ENCODE measurements at places on chromosomes 16 and 17.

DNA sequence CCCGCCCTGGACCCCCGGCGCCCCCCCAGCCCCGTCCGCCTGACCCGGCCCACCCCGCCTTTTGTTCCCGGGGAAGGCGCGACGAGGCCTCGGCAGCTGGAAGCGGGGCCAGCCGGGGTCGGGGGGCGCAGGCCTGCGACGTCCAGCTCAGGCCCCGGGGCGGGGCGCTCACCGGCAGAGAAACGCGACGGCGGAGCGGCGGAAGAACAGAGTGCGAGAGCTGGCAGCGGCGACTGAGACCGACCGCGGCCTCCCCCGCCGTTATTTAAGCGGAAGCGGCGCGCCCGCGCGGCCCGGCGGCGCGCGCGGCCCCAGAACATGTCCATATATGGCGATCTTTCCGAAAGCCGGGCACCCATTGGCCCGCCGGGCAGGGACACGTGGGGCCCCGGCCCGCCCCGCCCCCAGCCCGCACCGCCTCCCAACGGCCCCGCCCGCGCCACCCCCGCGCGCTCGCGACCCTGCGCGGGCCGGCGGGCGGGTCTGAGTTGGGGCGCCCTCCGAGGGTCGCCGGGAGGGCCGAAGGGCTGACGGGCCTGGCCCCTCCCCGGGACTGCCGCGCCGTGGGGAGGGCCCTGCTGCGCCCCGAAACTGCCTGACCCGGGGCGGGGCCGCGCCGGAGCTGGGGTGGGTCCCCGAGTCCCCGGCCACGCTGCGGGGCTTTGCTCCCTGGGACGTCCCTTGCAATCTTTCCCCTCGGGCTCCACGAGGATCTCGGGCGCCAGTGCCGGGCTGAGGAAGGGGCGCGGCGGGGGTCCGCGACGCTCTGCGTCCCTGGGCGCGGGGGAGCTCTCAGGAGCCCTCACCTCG is at the start of gene ACTG1:
ACTG1 (minus strand) TSS at position 238 of the 810 bp plus-strand sequence. CDS start 445 bp downstream, outside the sequence.
- DNase-seq: peak; percentile 88

- no peak for DNase-seq
Observed at GRCh38 chr16:81175325-81175891, 63.1 kb upstream of the BCO1 start.

DNA sequence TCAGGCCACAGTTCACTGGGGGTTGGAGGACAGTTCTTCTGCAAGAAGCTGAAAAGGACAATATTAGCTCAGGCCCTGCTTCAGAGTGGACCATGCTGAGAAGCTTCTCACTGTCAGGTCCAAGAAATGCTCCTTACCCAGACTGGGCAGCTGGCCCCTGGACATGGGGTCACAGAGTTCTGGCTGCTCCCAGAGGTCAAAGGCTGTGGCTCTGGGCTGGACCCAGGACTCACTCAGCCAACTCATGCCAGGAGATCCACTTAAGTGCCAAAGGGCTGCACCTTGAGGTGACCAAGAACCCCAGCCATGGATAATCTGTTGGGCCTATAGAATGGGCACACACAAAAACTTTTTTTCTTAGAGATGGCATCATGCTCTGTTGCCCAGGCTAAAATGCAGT is 4.0 kb downstream of the CES2 start:
- no peak for DNase-seq

DNA sequence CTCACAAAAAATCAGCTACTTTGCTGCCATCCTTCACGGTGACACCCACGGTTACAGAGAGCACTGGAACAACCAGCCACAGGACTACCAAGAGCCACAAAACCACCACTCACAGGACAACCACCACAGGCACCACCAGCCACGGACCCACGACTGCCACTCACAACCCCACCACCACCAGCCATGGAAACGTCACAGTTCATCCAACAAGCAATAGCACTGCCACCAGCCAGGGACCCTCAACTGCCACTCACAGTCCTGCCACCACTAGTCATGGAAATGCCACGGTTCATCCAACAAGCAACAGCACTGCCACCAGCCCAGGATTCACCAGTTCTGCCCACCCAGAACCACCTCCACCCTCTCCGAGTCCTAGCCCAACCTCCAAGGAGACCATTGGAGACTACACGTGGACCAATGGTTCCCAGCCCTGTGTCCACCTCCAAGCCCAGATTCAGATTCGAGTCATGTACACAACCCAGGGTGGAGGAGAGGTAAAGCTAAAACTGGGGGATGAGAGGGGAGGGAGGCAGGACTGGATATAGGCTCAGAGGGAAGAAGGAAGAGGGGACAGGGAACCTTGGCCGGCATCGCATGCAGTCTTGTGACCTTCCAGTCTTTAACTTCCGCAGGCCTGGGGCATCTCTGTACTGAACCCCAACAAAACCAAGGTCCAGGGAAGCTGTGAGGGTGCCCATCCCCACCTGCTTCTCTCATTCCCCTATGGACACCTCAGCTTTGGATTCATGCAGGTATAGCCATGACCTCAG is 581 bp downstream of the CD68 start:
- no peak for DNase-seq

- no peak for DNase-seq
Observed at GRCh38 chr16:19400711-19401110, 17.0 kb upstream of the TMC5 start.

DNA sequence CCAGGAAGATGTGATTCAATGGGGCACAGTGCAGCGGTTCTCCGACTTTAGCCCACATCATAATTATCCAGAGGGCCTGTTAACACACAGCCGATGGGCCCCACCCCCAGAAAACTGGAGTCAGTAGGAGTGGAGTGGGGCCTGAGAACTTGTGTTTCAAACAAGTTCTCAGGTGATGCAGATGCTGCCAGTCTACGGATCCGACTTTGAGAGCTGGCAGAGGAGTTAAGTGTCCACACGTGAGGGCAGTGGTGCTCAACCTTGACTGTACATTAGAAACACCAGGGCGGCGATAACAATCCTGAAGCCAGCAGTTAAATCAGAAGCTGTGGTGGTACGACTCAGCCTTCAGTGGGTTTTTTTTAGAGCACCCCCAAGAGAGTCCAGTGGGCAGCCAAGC is 75.0 kb downstream of the GPRC5B start:
- no peak for DNase-seq

- no peak for DNase-seq
Observed at GRCh38 chr17:67685351-67685750, 32.4 kb upstream of the NOL11 start.

- no peak for DNase-seq
Observed at GRCh38 chr17:71959154-71959553, 161.7 kb upstream of the SOX9 start.

GRCh38 chr16:87229230-87230188 is 87.7 kb downstream of the C16orf95 start:
- DNase-seq: no peak

DNA sequence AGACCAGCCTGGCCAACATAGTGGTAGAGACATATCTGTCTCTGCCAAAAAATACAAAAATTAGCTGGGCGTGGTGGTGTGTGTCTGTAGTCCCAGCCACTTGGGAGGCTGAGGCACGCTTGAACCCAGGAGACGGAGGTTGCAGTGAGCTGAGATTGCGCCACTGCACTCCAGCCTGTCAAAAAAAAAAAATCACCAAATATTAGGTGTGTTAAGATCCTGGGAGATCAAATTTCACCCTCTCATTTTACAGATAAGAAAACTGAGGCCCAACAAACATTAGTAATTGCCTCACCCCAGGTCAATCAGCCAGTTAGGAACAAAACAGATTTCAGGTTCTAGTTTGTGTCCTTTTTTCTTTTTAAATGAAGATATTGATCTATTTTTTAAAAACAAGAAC is 116.7 kb downstream of the MSI2 start:
- DNase-seq: no peak

DNA sequence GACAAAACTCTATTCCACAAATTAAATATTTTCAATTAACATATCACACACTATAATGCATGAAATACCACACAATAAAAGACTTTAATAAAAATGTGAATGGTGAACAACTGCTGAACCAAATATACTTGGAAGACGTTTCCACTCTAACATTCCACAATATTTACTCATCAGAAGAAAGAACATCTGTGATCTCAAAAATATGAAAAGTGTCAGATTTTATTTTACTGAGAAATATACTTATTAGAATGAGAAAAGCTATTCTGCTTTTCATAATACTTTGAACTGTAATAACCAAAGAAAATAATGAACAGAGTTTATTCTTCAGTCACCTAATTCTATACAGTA is 181.8 kb upstream of the AXIN2 start:
- no peak for DNase-seq

DNA sequence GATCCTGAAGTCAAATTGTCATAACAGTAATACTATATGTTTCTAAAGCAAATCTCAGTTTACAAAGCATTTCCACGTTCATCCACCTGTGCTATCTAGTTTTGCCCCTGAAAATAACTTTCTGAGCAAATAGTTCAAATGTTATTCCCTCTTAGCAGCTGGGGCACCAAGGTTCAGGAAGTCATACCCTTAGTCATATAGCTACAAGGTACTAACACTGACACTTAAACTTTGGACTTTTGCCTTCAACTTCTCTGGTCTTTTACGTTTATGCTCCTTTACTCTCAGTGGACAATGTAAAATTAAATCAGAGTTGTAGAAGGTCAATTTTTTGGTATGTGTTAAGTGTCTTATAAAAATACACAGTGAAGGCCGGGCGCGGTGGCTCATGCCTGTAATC is 33.0 kb downstream of the COX11 start:
- DNase-seq: no peak

DNA sequence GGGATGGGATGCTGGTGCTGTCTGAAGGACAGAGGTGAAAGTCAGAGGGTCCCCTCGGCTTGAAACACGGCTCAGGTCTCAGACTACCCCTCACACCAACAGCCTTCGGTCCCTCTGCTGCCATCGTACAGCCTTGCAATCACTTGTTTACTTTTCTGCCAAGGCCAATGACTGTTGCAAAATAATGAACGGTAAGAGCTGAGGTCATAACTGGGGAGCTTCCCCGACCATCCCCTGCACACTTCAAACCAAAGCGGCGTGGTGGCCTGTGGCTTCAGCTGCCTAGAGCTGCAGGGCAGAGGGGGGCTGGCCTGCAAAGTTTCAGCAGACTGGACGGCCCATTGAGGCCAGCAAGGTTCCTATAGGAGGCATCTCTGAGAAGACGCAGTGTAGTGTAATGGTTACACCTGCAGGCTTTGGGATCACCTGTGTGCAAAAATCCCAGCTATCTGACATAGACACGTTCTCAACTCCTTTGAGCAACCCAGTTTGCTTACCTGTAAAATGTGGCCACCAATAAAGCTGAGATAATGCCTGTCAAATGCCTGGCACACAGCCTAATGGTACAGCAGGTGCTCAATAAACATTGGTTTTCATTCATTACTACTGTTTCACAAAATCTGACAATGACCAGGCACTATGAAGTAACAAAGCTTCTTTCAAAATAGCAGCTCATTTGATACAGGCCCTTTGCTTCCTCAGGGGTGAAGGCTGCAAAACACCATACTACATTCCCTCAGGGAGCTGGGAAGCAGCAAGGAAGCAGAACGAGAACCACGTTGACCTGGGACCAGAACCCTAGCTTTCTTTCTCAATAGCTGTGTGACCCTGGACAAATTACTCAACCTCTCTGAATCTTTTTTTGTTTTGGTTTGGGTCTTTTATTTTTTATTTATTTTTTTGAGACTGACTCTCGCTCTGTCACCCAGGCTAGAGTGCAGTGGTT is 5.0 kb downstream of the PAM16 start:
- DNase-seq: no peak

GRCh38 chr16:4323845-4324488 is 8.1 kb downstream of the GLIS2 start:
- DNase-seq: no peak

DNA sequence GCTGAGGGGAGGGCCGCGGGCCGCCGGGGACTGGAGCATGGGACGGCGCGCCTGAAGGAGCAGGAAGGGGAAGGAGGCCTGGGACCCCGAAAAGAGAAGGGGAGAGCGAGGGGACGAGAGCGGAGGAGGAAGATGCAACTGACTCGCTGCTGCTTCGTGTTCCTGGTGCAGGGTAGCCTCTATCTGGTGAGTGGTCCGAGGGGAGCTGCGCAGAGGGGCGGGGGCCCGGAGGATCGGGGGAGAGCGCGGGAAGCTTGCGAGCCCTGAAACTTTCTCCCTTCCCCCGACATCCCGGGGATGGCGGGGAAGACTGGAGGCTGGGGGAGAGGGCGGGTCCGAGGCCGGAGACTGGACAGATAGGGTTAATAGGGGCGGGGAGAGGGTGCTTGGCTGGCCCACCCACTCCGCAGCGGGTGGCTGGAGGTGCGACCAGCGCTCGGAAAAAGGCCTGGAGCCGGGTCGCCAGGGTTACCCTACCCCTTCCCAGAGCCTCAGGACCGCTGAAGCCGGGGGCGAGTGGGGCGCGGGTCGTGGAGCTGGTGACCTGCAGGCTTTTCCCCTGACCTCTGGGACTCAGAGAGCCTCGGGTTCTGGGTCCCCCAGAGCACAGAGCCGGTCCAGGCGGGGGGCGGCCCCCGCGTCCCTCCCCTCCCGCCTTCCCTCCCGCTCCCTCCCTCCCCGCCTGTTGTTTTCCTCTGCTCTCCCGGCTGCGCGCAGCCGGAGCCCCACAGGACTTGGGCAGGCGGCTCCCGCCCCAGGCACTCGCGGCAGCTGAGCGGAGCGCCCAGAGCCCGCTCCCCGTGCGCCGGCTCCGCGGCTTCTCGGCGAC is 631 bp downstream of the NXPH3 start:
- DNase-seq: no peak

GRCh38 chr16:24520983-24521382 is 18.4 kb upstream of the RBBP6 start:
- no peak for DNase-seq

- DNase-seq: no peak
Observed at GRCh38 chr17:30426292-30426691, 47.6 kb downstream of the CPD start.

DNA sequence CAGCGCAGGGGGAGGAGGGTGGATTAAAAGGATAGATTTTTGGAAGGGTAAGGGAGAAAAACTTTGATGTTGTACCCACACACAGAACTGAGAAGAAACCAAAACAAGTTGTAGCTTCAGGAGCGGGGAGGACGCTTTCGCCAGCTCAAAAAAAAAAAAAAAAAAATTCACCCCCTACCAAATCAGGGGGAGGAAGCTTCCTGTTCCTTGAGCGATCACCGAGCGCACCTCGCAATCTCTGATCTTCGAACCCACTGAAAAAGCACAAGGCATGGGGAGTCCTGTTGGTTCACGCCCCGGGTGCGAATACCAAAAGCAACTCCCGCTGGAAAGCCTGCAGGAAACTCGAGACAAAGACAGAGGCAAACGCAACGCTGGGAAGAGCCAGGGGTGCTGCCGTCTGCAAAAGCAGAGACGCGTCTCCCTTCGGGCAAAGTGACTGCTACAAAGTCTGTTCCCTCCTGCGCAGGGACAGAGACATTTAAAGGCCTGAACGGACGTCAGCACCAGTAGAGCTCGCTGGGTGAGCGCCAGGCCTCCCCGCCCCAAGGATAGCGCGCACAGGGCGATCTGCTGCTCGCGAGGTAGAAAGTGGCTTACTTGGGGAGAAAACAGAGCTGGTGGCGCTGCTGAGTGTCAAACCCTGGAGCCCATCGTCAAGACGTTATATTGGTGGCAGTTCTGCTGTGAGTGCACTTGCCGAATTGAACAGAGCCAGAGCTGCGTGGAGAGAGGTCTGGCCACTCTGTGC is 190.4 kb downstream of the USP22 start:
- no peak for DNase-seq

DNA sequence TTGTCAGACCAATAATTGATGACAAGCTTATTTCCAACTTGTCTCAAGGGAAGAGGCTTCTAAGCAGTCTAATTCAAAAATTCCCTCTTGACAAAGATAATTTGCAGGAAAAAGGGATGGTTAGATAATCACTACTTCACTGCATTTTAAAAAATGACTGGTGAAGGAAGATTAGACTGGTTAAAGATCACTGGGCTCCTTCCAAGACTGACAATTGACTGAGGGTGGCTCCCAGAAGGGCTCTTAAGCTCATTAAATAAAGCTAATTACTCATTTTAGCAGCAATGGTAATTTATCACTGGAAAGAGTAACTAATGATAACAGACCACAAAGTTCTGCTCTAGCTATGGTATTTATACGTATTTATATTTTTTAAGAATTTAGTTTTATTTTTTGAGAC is 4.4 kb upstream of the HEATR3 start:
- no peak for DNase-seq

All from stimulated activated CD8-positive, alpha-beta memory T cell treated with anti-CD3 and anti-CD28 coated beads, Interleukin-12 subunit alpha, Interleukin-12 subunit beta, amount 100 ng/mL, for 1 hour (primary cell).